H1 (cell line): ENCODE measurements at places on chromosomes 5 and 9. TPM values are rescaled to one million over a fixed set of nuclear protein-coding genes. Genes with fewer than 3 reads are reported as not detected.

The ZNF483 gene
- total RNA-seq, result 82.0 and 83.8 TPM in 2 replicates

The IFNW1 gene
- total RNA-seq, result not detected in 2 replicates

The ORM1 gene
- not detected in 2 replicates for total RNA-seq

The GABRA6 gene
- not detected in 2 replicates for total RNA-seq

The OR13C2 gene
- not detected in 2 replicates for total RNA-seq

The EPB41L4B gene
- total RNA-seq, result 23.7 and 25.0 TPM in 2 replicates

DNA sequence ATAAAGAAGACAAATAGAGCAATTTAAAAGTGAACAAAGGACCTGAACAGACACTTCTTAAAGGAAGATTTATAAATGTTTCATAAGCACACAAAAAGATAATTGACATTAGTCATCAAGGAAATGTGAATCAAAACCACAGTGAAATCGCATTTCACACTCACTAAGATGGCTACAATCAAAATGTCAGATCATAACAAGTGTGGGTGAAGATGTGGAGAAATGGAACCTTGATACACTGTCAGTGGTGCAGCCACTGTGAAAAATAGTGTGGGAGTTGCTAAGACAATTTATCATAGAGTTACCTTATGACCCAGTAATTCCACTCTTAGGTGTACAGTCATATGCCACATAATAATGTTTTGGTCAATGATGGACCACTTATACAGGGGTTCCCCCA lies 54.5 kb upstream of the HTR4 start:
- no peaks in the 10 kb centered on the region for H3K36me3 ChIP-seq
- no peak for DNase-seq
- H3K27me3 ChIP-seq, result no peaks in the 10 kb centered on the region
- H3K4me1 ChIP-seq, result no peaks in the 10 kb centered on the region

GRCh38 chr9:86854898-86855523 lies 92.3 kb downstream of the GAS1 start:
- no peak overlapping the region; the same call in 1 of the 2 replicates for H3K27ac ChIP-seq
- peak; percentile 36 for DNase-seq
- no peaks in the 10 kb centered on the region for H3K4me1 ChIP-seq

DNA sequence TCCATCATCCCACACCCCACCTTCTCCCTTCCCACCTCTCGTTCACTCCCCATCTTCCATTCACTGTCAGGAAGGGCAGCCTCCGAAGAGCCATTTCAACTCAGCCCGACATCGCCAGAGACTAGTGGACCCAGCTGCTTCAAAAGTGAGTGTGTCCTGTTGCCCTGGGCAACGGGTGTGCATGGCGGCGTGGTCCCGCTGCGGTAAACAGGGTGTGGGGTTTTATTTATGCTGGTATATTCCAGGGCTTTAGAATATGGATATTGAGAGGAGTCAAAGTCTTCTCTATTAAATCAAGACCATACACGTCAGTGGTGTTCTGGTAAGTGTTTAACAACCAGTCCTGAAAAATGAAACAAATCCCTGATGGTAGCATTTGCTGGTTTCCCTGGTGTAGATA lies 274.5 kb downstream of the MAST4 start:
- no peaks in the 10 kb centered on the region for H3K27me3 ChIP-seq
- no peaks in the 10 kb centered on the region for H3K36me3 ChIP-seq
- H3K4me1 ChIP-seq, result no peaks in the 10 kb centered on the region
- no peak for DNase-seq

GRCh38 chr9:122126331-122127261 lies 33.0 kb downstream of the NDUFA8 start:
- H3K4me3 ChIP-seq, result peak overlapping the region; percentile 47
- peaks cover 9% of the 10 kb centered on the region for H3K27me3 ChIP-seq
- DNase-seq, result no peak
- no peaks in the 10 kb centered on the region for H3K36me3 ChIP-seq
- H3K27ac ChIP-seq, result no peak overlapping the region

DNA sequence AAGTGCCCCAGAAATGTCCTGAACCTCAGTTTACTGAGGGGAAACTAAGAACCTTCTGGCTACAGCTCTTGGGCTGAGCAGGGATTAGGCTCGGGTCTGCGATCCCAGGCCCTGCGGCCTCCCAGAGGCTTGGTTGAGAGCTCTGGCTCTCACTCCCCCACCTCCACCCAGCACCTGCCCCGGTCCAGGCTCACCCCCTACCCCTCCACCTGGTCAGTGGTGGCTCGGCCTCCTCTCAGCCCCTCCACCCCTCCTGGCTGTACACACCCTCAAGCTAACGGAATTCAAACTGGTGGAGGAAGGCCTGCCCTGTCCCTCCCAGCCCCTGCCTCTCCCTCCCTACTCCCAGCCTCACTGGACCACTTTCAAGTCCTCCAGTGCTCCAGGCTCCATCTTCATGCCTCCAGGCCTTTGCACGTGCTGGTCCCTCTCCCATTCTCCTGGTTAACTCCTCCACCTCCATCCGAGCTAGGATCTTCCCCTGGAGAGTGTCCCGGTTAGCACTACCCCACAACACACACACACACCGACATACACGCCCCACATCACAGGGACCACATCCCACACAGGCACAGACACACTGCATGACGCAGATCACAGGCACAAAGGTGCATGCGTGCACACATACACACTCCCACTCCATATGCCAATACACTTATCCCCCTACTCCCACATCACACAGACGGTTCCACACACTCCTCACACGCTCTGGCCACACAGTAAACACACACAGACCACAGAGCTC lies 130.9 kb downstream of the C9orf50 start:
- DNase-seq, result no peak
- no peak overlapping the region for H3K27ac ChIP-seq
- H3K27me3 ChIP-seq, result peaks cover 57% of the 10 kb centered on the region

GRCh38 chr5:133249593-133249992 lies 197.8 kb downstream of the HSPA4 start:
- no peaks in the 10 kb centered on the region for H3K36me3 ChIP-seq
- H3K27ac ChIP-seq, result no peak overlapping the region
- peaks cover 4% of the 10 kb centered on the region; the same call in 1 of the 2 replicates for H3K4me1 ChIP-seq

DNA sequence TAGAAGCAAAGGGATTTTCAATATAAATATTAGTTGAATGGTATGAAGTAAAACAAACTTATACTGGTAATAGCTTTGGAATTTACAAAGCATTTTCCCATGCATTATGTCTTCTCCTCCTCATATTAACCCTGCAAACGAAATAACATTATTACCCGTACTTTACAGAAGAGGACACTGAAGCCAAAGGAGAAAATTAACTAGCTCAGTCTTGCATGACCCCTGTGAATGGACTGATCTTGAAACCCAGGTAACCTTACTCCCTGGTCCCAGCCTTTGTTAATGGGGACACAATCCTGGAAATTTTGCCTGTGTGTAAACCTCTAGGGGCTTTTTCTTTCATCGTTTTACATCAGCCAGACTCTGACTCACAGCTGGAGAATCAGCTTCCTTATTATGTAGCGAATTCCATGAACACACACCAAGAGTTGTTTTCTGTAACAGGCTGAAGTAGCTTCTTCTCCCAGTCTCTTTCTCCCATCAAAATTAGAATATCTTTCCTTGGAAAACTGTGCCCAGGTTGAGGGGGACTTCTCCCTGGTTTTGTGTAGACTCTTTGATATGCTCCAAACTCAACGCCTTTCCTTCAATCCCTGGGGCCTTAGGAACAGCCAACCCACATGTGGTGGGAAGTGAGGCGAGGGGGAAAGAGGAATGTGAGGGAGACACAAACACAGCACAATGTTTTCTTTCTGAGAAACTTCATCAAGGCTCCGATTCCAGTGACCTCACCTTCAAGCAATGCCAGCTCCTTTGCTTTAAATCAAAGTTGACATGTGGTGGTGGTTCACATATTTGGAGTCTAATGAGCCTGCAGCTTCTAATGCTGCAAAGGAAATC lies 480.9 kb upstream of the PAPPA start:
- no peaks in the 10 kb centered on the region for H3K27me3 ChIP-seq
- no peak for DNase-seq
- no peaks in the 10 kb centered on the region for H3K4me1 ChIP-seq

- H3K4me1 ChIP-seq, result no peaks in the 10 kb centered on the region
- no peaks in the 10 kb centered on the region for H3K27me3 ChIP-seq
- no peak for DNase-seq
- H3K36me3 ChIP-seq, result no peaks in the 10 kb centered on the region
- no peak overlapping the region for H3K27ac ChIP-seq
- no peak overlapping the region for H3K4me3 ChIP-seq
Observed at GRCh38 chr5:87359106-87359505, 53.6 kb downstream of the CCNH start.

DNA sequence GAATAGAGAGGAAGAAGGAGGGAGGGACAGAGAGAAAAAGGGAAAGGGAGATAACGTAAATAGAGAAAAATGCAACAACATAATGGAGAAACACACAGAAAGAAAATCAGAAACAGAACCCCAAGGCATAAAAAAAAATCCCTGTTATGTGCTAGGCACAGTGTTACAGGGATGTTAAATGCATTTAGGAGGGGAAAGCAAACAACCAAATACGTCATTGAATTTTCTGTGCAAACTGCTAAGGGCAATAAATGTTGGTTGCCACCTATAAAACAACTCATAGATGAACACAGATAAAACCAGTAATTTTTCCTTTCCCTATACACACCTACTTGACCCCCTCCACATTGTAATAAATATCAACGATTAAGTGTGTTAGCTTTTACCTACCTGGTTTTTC lies 51.3 kb upstream of the ASTN2 start:
- no peak overlapping the region for H3K4me3 ChIP-seq
- DNase-seq, result no peak
- no peaks in the 10 kb centered on the region for H3K4me1 ChIP-seq

DNA sequence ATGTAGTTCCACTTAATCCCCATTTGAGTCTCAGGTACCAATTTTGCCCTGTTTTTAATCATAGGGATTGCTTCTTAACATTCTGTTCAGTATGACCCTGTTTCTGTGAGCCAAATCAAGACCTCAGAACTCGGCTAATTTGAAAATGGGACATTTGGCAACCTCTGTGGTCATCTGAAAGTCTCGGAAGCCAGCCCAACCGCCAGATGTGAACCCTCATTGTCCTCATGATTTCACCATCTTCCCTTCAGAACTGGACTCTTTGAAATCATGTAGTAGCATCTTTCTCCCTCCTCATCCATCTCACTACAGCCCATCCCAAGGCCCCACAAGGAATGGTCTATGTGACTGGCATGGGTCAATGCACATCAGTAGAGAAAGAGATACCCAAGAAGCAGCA lies 88.9 kb downstream of the S1PR3 start:
- no peak for DNase-seq
- H3K4me1 ChIP-seq, result no peaks in the 10 kb centered on the region
- no peaks in the 10 kb centered on the region for H3K27me3 ChIP-seq
- no peak overlapping the region for H3K4me3 ChIP-seq

- no peaks in the 10 kb centered on the region for H3K36me3 ChIP-seq
- H3K27ac ChIP-seq, result no peak overlapping the region
- no peaks in the 10 kb centered on the region for H3K27me3 ChIP-seq
- no peak for DNase-seq
- H3K4me1 ChIP-seq, result no peaks in the 10 kb centered on the region
- H3K4me3 ChIP-seq, result no peak overlapping the region
Observed at GRCh38 chr9:13993632-13994185, 320.2 kb downstream of the NFIB start.

DNA sequence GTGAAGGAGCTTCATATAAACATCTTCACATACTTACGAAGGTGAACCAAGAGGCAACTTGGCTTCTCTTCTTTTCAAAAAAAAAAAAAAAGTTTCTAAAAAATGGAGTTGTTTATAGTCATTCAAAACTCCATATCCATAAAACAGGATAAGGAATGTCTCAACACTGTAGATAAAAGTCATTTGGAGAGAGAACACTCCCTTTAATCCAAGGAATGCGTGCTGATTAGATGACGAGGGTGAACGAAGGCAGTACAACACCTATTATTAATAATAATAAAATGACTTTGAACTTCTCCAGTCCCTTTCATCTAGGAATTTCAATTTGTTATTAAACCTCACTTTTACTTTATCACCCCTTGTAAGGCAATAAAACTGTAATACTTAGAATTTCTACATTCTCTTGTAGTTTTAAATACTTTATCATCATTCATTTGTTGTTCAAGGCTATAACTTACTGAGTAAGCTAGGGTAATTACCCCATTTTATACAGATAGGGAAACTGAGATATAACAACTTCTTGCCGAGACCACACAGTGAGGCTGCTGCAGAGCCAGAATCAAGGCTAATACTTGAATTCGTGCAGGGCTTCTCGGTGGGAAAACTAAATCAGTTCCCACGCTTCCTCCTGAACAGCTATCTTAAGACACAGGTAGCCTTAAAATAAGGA lies 377.1 kb downstream of the EFNA5 start:
- no peaks in the 10 kb centered on the region for H3K36me3 ChIP-seq
- H3K27ac ChIP-seq, result no peak overlapping the region
- H3K4me3 ChIP-seq, result no peak overlapping the region
- DNase-seq, result no peak
- no peaks in the 10 kb centered on the region for H3K4me1 ChIP-seq
- no peaks in the 10 kb centered on the region for H3K27me3 ChIP-seq

DNA sequence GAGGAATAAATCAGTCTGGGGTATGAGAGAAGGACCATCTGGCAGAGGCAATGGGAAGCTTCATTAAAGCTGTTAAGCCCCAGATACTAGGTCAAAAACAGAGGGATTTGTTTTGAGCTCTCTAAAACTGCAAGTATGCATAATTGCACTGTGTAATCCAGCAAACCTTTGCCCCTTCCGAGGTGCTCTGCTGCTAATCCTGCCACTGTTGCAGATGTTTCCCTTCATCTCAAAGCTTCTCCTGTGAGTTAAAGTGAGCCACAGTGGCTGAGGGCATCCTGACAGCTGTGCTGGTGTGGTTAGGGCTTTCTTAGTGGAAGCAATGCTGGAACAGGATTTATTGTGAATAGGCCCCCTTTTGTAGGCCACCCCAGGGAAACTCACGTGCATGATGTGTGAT lies 160.3 kb upstream of the TRPC7 start:
- no peaks in the 10 kb centered on the region for H3K27me3 ChIP-seq
- H3K4me1 ChIP-seq, result no peaks in the 10 kb centered on the region
- no peak overlapping the region for H3K27ac ChIP-seq
- DNase-seq, result no peak

DNA sequence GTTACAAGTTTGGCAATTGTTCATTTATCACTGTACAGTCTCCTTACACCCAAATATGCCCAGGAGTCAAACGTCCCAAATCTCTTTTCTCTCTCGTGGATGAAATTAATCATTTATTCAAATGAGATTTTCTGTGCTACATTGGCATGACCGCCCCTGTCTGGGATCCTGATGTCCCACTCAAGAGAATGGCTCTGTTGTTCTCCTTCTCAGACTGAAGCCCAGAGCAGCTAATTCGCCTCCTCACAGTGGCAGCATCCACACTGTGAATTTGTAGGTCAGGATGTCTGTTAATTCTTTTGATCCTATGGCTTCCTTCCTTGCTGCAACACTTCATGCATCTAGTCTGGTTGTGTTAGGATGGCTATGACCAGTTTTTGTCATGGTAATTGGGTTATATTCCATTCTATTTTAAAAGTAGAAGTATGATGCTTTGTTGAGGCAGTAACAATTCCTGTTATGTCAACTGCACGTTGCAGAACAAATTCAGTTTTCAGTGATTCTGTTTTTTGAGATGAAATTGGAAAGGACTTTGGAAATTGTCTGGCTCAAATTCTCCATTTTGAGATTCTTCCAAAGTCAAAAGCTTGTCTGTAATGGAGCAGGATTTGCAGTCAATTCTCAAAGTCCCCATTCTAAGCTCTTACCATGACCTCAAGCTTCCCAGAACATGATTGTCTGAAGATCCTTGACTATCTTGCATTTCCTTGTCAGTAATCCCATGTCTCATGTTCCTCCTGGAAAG lies 141.5 kb upstream of the GAS1 start:
- no peak overlapping the region for H3K4me3 ChIP-seq
- H3K27me3 ChIP-seq, result no peaks in the 10 kb centered on the region
- no peaks in the 10 kb centered on the region for H3K4me1 ChIP-seq
- H3K36me3 ChIP-seq, result no peaks in the 10 kb centered on the region
- no peak for DNase-seq

GRCh38 chr5:73751254-73751914 lies 125.4 kb downstream of the ARHGEF28 start:
- H3K27ac ChIP-seq, result no peak overlapping the region
- H3K4me3 ChIP-seq, result no peak overlapping the region
- DNase-seq, result no peak
- H3K27me3 ChIP-seq, result no peaks in the 10 kb centered on the region
